Small intestine (tissue), 16 donors: ENCODE measurements at places on chromosomes 5 and 9. TPM values are rescaled to one million over a fixed set of nuclear protein-coding genes. Genes with fewer than 3 reads are reported as not detected.
A peak's percentile ranks its signal among the peaks of the same experiment; 100 is the strongest.

GRCh38 chr9:21527579-21527978 is 45.5 kb upstream of the IFNE start:
- no peak for DNase-seq

Gene DRD1
- 0.22 TPM for polyA plus RNA-seq

DNA sequence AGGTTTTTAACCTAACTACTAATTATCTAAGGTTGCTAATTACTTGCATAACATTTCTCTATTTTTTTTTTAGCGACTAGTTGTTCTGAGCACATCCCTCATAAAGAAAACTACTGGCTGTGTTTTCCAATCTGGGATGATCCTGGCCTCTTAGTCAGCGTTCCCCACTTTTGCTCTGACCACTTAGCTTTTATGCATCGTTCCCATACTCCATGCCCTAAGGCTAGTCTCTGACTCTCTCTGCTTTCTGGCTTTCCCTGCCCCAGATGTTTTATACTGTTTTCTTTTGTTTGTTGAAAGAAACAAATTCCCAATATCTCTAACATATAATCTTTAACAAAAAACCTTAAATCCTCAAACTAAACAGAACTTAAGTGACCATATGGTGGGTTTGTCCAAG is 217.9 kb downstream of the SPATA31D1 start:
- DNase-seq, result no peak

Gene IL3
- polyA plus RNA-seq, result not detected

Gene GFI1B
- polyA plus RNA-seq, result 0.76 TPM

Gene C9orf153
- 0.04 TPM for polyA plus RNA-seq

DNA sequence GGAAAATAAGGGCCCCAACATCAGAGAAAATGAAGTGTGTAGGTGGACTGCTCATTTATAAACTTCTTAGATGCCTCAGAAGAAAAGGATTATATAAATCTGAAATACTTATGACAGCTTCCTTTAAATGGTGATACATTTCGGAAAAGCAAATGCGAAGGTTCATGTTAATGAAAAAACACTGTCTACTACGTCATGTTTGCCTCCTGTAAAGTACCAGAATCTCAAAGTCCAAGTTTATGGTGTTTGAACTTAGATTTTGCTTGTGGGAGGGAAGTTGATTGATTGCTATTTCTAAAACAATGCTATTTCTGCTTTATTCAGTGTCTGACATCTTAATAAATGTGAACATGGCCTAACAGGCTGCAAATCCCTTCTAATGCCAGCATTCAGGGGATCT is 514.6 kb downstream of the ZNF608 start:
- peak; percentile 72 for DNase-seq

Gene NUDT12
- polyA plus RNA-seq, result 29.0 TPM

- no peak for DNase-seq
These were observed 6.7 kb downstream of the AP3B1 start for GRCh38 chr5:78287833-78288232.

DNA sequence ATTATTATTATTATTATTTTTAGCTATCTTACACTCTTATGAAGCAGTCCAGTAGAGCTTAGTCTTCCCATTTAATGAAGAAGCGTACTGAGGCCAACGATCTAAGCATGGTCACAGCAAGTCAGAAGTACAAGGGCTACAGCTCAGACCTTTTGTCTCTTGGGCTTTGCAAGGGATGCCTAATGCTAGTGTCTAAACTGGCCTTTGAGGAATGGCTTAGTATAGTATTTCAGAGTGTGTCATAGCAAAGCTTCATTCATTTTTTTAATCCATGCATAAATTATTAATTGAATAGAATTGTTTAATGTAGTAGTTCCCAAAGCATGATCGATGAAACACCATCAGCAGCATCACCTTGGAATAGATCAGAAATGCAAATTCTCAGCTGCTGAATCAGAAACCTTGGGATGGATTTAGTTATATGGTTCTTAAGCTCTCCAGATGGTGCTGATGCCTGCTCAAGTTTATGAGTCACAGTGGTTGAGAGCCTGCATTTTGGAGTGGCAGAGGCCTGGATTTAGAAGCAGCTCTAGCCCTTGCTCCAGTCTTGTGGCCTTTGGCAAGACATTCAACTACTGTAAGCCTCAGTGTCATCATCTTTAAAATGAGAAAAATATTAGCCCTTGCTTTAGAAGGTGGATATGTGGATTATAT is 6.1 kb downstream of the IL12B start:
- no peak for DNase-seq

DNA sequence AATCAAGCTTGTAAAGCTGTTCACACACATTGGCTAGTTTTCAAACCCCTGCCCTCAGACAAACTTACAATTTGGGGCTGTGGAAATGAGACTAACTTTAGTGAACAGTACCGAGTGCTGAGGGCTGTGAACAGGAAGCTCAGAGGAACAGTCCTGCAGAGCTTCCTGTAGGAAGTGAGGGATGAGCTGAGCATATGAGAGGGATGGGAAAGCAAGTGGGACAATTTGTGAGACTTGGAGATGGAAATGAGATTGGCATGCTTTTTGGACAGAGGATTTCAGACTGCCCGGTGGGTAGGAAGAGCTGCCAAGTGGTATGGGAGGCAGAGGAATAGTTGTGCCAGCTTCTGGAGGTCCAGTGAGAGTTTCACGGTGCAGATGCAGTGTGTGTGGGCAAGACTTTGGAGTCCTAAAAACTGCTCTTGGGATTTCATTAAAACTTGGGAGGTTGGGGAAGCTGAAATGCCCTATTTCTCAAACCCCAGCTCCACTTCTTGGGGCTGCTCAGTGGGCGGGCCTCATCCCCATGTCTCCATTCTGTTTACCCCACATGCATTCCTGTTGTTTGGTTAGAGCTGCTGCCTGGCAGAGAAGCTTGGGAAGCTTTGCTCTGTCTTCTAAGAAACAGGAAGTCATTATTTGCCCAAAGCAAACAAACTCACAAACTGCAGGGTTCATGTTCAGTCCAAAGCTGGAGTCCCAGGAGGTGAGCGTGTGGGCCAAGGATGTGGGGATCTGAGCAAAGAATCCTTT is 267.5 kb downstream of the ZSWIM6 start:
- peak; percentile 31 for DNase-seq

DNA sequence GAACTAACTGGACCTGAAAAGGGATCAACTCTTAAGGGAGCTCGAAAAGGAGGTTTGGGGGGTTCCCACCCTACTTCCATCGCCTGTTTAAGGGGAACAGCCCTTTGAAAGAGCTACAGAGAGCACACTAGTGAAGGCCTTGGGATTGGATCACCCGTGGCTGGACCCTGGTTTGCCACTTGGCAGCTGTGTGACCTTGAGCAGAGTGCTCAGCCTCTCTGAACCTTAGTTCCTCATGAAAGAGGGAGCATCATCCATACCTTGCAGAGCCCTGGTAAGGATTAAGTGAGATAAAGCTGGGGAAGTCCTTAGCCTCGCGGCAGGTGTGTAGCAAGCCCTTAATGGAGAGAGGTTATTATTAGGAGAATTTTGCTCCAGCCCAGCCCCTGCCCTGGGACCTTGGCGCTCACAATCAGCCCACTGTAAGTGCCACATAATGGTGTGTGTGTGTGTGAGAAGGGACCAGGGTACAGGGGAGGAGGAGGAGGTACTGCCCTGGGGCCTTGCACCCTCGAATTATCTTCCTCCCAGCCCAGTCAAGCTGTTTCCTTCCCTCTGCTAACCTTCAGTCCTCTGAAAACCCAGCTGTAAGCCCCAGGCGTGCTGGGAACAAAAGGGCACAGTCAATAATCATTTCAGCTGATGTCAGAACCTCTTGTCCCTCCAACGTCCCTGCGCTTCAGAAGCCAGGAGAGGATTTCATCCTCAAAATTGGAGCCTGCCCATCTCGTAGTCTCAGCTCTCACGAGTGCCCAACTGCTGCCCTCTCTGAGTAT is 42.9 kb downstream of the FOXI1 start:
- no peak for DNase-seq

DNA sequence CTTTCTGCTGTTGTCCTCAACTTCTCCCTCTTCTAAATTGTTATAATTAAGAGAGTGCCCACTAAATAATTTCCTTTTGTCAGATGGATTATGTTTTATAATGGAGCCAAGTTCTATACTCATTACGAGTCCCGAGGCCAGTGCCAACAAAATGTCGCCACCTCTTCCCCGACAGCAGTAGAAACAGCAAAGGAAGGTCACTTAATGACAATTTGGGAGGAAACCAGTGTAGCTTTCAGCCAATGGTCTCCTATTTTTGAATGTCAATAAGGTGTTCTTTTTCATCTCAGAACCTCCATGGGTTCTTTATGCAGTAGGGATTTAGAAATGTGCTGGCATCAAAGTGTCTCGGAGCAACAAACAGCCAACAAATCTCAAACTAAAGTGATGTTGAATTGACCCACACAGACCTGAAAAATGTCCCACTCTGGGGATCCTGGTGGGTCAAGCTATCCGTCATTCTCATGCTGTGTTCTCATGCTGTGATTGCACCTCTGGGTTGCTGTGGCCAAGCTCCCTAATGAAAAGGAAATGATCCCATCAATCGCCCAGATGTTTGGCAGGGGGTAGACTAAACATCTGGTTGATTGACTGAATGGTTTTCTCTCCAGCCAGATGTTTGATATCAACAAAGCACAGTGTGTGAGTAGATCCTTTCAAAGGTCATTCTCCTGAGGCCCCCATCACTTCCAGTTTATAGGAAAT is 291.9 kb downstream of the DMAC1 start:
- no peak for DNase-seq

DNA sequence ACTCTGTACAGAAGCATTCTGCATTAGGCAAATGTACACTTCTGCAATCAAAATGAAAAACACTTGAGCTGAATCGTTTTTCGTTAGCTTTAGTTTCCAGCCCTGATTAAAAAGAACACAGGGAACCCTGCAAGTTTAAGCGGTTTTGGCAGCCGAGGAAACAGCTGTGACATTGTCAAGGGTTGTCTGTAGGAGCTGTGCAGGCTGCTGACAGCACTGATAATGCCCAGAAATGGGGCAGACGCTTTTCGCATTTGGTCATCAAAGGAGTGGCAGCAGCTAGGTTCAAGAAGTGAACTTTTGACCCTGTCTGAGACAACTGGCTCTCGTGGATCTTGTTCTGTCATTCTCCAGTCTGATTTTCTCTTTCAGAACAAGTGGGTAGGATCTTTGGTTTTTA is 165.6 kb upstream of the CCDC152 start:
- peak; percentile 4 for DNase-seq

GRCh38 chr5:113302120-113302519 is 132.7 kb downstream of the TSSK1B start:
- DNase-seq, result no peak

- DNase-seq, result no peak
These were observed 129.4 kb downstream of the TRIM32 start for GRCh38 chr9:116816484-116816883.

DNA sequence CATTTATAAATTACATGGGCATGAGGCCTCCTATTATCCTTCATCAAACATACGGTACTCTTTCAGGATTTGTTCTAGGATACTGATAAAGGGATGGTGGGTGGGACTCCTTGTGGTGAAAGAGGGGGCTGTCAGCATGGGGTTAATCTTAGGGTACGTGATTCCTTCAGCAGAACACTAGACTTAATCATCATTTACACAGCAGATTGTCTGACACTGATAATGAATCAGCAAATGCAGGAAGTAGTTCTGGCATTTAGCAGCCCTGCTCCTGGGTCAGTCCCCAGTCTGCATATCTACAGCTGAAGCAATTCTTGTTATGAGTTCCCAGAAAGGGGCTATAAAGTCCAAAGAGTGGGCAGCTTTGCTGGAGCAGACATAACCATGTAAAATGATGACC is 384.6 kb downstream of the SPOCK1 start:
- no peak for DNase-seq

Gene GRIN3A
- polyA plus RNA-seq, result 0.15 TPM

Gene CNTLN
- polyA plus RNA-seq, result 3.0 TPM

- no peak for DNase-seq
These were observed 461.1 kb upstream of the CYLC2 start for GRCh38 chr9:102534031-102534430.

DNA sequence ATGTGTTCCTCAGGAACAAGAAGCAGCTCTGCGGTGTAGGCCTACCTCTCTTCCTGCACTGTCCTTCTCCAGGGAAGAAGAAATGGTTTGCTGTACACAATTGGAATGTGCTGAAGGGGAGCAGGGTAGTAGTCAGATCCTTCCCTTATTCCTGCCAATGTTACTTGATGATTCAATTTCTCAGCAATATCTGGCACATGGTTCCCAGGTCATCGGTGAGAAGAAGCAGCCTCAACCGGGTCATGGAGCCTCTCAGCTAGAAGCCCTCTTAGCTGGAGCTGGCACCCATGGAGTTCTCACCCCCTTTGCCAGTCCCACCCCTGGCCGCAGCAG is 36.9 kb downstream of the ACTBL2 start:
- no peak for DNase-seq

DNA sequence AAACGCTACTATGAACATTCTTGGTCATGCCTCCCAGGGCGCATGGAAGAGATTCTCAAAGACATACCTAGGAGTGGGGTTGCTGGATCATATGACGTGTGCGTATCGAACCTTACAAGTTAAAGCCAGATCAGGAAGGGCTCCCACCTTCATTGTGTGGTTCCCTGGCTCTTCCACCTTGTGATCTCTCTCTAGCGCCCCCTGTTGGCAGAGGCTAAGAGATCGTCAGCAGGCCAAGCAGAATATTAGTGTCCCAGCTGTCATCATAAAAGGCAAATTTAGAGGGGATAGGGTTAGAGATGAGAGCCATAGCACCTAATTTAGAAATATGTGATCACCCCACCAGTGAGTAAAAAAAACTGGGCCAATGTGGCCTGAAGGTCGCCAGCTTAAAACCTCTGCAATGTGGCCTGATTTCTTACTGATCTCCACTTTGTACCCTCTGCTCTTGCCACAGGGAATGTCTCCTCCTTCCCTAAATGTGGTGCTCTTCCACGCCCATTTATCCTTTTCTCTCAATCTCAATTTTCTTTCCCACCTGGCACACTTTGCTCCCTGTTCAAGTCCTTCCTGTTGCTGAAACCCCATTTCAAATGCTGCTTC is 91.7 kb upstream of the SHB start:
- DNase-seq, result peak; percentile 75

- DNase-seq, result no peak
These were observed 359.4 kb downstream of the CSNK1G3 start for GRCh38 chr5:123871373-123871772.

- no peak for DNase-seq
These were observed 56.5 kb upstream of the PCSK1 start for GRCh38 chr5:96489532-96489931.

- DNase-seq, result no peak
These were observed 2.5 kb upstream of the PCDHAC1 start for GRCh38 chr5:140923601-140924000.

Gene CORO2A
- 68.2 TPM for polyA plus RNA-seq

Gene TERT
- 4.2 TPM for polyA plus RNA-seq

GRCh38 chr5:89929173-89929572 is 480.4 kb downstream of the CETN3 start:
- no peak for DNase-seq

DNA sequence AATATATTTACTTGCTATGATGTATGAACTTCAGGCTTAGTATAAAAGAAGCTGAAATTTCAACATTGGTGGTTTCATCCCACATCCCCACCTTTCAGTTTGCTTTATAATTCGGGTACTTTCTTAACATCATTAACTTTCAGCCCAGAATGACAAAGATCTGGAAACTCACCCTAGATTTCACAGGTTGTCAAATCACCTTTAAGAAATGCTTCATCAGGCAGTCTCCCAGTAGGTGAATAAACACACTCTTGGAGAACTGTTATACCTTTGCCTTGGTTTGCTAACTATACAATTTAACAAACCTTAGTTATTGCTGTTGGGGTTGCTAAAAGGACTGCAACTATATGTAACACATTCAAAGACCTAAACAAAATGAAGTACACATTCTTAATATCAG is 54.4 kb downstream of the MLANA start:
- no peak for DNase-seq

Gene DAB2
- polyA plus RNA-seq, result 8.1 TPM
